ENCODE measurements at places on chromosomes 6 and 20. TPM values are rescaled to one million over a fixed set of nuclear protein-coding genes. Genes with fewer than 3 reads are reported as not detected.

Gene BTNL2
- 0.18 TPM for polyA plus RNA-seq

Gene CYP24A1
- polyA plus RNA-seq = 0.68 TPM

Gene PHF3
- 32.5 TPM for polyA plus RNA-seq

Gene SCUBE3
- polyA plus RNA-seq = 0.82 TPM

Gene ASIP
- polyA plus RNA-seq = 0.63 TPM

Gene DNPH1
- 15.2 TPM for polyA plus RNA-seq

Gene AIF1
- polyA plus RNA-seq = 13.4 TPM

Gene DEFB124
- polyA plus RNA-seq = 1.3 TPM

Gene SLC16A10
- polyA plus RNA-seq = 4.4 TPM

GRCh38 chr20:47389867-47390347 lies 33.4 kb upstream of the ZMYND8 start:
- no peak for DNase-seq

GRCh38 chr6:150363733-150364132 lies 5.1 kb upstream of the IYD start:
- DNase-seq = no peak

DNA sequence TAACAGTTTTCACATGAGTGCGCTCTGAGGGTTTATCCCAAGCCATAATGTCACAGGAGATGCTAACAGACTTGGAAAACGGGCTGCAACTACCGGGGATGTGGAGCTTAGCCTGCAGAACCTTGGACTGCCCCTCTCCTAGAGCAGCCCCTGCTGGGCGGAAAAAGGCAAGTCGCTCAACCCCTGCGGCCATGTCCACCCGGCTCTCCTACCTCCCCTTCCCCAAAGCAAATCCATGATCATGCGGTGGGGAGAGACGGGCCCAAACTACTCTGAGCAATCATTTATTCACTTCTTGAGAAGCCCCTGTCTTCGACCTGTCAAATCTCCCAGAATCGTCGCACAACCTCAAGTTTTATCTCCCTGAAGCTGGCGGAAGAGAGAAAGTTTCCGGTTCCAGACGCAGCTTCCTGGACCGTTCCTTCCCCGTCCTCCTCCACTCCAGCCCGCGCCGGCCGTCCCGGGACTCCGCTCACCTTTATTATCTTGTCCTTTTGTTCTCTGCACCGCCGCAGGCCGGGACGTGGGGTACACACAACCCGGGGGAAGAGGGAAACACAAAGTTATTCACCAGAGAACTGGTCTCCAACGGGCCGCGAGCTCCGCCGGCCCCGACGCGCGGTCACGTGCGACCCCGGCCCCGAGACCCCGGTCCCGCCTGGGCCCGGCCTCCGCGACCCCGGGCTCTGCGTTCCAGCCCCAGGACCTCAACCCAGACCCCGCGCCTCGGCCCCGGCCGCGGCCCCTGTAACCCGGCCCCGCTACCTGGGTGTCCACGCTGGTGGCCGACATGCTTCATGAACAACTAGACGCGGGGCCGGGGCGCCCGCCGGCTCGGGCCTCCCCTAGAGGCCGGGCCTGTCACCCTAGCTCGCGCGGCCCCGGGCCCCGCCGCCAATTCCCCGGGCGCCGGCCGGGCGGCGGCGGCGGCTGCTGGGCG lies 560 bp downstream of the YTHDF1 start:
- DNase-seq = no peak

- DNase-seq = no peak
Observed at GRCh38 chr6:144493035-144493910, 208.1 kb downstream of the UTRN start.

DNA sequence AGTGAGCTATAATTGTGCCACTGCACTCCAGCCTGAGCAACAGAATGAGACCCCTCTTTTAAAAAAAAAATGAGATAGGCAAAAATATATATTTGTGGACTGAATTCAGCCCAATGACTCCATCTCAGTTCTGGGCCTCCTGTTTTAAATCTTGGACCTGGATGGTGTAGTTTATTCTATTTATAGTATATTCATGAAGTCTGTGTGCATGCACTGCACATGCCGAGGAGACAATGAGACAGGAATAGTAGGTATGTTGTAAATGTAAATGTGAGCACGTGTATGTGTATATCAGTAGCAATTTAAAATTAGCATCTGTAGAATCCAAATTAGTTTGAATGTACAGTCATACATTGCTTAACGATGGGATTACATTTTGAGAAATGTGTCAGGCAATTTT lies 91.0 kb downstream of the TBC1D7 start:
- no peak for DNase-seq

DNA sequence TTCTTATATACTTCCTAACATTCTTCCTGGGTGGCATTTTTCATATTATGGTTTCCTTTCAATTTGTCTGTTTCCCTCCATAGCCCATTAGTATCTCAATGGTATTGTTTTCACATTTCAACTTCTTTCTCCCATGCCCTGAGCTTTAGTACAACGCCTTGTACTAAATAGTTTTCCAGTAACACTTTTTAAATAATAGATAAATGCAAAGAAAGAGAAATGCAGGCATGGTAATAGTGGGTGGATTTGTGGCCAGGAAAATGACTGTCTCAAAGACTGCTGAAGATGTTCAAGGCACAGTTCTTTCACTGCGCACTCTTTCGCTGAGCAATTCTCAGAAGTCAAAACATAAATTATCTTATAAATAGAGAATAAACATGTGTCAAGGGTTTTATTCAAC lies 145.1 kb downstream of the LCA5 start:
- DNase-seq = no peak

DNA sequence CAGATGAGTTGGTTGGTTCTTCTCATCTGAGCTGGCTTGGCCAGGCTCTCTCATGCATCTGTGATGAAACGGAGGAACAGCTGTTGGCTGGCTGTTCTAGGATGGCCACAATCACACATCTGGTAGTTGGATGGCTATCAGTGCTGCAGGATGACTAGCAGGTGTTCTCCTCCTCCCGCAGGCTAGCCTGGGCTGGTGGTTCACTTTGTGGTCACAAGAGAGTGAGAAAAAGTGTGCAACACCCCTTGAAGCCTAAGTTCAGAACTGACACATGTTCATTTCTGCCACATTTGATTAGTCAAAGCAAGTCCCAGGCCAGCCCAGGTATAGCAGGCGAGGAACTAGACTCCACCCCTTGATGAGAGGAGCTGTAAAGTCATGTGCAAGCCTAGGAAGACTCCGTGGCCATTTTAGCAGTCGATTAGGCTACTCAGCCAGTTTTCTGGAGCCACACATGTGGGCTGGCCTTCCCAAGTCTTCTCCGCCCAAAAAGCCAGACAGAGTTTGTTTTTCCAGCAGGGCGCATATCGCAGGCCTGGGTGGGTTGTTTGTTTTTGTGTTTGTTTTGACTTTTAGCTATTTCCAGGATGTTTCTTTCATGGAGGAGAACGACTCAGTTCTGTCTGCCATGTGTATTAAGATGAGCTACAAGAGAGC lies 120.8 kb downstream of the ISM1 start:
- no peak for DNase-seq

GRCh38 chr20:2331901-2332565 lies 36.2 kb downstream of the TGM3 start:
- DNase-seq = no peak

GRCh38 chr20:33842346-33842745 lies 31.2 kb downstream of the CHMP4B start:
- no peak for DNase-seq

- no peak for DNase-seq
Observed at GRCh38 chr6:143525356-143525755, 13.8 kb upstream of the FUCA2 start.

DNA sequence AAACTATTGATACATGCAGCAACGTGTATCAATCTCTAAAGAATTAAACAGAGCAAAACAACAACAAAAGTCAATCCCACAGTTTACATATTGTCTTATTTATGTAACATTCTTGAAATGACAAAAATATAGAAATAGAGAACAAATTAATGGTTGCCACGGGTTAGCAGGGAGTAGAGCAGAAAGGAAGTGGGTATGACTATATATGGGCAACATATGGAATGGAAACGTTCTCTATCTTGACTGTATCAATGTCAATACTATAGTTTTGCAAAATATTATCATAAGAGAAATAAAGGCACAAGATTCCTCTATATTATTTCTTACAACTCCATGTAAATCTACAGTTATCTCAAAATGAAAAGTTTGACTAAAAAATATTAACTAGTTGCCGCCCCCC lies 12.8 kb downstream of the AK9 start:
- DNase-seq = no peak

DNA sequence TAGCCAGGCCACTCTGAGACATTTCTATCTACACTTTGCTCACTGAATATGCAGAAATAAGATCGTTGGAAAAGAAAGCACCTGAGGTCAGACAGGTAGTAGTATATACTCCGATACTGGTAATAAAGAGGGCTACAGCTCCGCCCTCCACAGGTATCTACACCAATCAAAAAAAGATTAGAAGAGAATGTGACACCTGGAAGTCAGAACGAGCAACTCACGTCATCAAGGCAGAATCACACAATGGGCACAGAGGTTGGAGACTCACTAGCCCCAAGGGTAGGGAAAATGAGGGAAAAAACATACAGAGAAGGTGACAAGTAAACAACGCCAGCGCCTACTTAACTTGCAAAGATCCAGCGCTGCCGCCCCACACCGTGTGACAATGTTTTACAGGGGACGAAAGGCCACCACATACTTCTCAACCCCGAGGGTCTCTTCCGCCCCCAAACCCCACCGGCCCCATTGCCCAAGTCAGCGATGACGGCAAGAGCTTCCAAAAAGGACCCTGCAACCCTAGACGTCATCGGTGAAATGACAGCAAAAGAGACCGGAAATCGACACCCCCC lies 653 bp downstream of the LMBRD1 start:
- DNase-seq = peak; percentile 13

DNA sequence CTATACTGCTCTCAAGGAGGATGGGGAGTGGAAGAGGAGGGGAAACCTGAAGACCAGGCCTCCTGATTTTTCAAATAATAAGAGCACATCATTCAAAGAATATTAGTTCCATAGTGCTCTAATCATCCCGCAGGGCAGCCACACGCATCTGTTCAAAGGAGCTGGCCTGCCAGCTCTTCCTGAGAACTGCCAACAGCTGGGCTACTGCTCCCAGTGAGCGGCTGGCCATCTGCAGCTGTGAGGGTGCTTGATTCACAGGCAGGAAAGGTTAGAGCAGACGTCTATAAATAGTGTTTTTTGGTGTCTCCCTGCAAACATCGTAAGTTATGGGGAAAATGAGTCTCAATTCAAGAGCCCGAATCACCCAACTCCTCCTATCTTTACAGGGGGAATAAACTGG lies 17.3 kb downstream of the NSFL1C start:
- no peak for DNase-seq

DNA sequence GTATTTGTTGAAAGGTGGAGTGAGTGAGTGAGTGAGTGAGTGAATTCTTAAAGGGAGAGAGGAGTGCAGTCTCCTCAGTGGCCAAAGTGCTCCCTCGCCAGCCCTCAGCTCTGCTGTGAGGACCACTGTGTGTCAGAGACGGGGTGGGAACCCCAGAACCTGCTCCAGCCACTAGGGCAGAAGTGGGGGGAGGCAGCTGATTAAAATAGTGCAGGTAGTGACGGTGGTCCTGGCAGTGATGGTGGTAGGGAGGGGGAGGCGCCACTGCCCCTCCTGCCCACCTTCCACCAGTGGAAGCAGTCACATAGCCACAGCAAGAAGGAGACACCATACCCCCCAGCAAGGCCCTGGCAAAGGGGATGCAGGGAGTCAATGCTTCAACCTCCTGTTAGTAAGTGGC lies 133.5 kb downstream of the PHACTR3 start:
- no peak for DNase-seq

DNA sequence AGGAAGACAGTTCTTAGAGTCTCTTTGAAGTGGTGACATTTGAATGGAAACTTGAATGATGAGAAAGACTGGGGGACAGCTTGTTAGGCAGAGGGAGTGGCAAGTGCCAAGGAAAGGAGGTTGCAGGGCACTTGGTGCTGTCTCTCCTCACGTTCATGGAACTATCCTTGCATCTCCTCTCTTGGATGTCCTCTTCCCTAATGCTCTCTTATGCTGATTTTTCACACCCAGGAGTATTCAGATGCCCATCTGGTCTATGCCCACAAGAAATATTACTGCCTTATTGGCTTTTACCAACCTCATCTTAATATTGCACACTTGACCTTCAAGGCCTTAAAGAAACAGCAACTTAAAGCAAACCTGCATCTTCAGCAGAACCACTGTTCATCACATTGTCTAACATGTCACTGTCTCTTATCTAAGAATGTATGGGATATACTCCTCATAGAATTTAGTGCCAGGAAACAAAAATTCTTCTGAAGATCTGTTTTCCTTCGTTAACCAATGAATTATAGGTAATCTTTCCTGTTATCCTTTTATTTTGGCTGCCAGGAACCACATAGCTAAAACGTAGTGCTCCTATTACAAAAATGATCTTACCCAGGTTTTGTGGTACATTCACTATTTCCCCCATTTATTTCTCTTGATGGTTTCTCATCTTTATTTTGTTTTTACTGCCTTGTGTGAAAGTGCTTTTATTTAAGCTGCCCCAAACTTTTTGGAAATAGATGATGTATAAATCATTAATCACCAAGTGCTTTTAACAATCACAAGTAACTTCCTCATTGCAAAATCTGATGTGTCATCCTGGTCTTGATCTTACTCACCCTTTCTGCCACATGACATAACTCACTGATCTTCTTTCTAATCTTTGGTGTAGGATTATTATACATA lies 12.8 kb downstream of the RGS17 start:
- DNase-seq = no peak

DNA sequence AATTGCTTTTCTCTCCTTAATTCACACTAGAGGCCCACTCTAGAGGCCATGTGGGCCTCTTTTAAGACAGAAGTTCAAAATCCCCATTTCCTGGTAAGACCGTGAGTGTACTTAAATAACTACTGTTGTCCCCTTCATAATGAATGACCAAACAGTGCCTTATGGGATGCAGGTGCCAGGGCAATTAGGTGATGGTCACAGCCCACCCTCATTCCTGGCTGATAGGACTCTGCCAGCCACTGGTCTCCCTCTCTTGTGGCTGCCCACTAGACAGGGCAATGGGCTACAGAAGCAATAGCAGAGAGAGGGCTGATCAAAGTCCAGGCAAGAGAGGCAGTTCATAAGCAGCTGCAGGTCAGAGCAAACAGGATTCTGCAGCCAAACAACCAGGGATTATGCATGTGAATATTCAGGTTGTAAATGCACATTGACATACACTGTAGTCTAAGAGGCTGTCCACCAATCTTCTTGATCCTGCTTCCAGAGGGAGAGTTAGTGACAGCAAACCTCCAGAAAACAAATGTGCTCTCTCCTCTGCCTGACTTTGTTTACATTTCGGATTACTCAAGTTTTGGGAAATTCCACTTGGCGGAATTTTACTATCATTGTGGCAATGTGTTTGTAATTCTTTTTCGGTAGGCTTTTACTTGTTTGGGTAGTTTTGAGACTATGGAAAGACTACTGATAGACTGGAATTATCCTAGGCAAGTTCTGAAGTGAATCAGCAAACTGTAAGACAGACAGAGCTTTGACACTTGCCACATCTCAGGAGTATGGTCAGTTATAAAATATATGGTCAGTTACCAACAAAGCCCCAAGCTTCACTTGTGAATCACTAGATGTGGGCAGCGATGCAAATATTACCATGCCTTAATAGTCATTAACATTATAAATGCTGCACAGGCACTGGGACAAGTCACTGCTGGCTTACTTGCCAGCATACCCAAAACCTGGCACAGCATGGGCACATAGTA lies 12.8 kb downstream of the PTPRK start:
- no peak for DNase-seq

Data from forelimb muscle (tissue), 1 donor.